Activated T-cell treated with anti-CD3 and anti-CD28 coated beads, Interleukin-2, amount 50 U/mL, for 72 hours (primary cell): ENCODE measurements at places on chromosomes 2 and 18.

- no peak for DNase-seq
These were observed 31.8 kb downstream of the CYRIA start for GRCh38 chr2:16633621-16634430.

GRCh38 chr2:195021711-195022507 is 635.1 kb upstream of the SLC39A10 start:
- no peak for DNase-seq

DNA sequence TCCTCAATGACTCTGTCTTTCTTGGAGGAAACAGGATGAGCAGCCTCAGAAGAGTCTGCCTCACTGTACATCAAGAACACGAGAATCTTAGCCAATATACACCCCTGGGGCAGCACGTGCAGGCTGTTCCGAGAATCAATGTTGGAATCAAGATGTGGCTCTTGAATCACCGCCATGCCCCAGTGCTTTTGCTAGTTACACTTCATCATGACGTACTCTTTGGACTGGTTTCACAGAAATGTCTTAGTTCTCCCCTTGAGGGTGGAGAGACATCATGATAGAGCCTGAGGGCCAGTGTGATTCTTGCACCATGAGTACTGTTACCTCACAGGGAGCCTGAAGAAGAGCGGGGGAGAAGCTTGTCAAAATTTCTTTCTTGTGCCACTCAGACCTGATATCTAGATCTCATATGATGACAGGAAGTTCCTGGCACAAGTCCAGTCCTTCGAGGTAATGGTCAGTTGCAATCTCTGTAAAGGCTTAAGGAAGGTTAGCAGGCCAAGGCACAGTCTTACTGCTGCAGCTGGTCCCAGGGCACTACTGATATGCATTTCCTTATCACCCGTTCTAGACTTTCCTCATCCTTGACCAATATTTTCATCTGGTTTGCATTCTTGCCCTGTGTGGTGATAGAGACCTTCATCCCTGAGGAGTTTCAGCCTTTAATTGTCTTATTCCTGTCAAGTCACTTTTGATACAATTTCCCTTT is 28.2 kb upstream of the STAT4 start:
- DNase-seq, result no peak

GRCh38 chr2:70340761-70341476 is 39.1 kb upstream of the FAM136A start:
- peak; percentile 41 for DNase-seq

DNA sequence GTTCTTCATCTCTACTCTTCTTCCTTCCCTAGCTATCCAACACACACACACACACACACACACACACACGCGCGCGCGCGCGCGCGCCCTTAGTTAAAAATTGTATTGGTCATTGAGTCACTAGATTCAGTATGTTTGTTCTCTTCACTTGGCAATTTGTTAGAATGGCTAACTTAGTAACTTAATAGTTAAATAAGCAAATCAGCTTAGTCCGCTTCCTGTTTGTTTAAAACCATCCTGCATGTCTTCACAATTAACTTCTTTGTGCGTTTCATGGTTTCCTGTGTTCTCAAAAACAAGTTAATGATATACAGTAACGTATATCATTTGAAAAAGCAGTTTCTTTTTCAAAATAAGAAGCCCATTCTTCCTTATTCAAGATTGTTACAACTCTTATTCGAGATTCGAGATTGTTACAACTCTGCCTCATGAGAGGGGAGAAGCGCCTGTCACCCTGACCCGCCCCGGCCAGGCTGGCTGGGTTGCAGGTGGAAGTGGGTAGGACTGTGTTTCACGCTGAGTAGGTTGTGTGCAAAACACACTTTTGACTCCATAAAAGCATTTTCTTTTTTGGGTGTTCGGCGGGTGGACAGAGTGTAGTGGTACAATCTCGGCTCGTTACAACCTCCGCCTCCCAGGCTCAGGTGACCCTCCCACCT is 9.5 kb upstream of the CNNM3 start:
- DNase-seq, result peak; percentile 36

GRCh38 chr2:216285701-216286100 is 86.6 kb downstream of the MARCHF4 start:
- DNase-seq, result no peak

GRCh38 chr2:235358981-235359471 is 134.8 kb upstream of the AGAP1 start:
- no peak for DNase-seq

- no peak for DNase-seq
These were observed 77.4 kb upstream of the DNMT3A start for GRCh38 chr2:25418944-25419677.

DNA sequence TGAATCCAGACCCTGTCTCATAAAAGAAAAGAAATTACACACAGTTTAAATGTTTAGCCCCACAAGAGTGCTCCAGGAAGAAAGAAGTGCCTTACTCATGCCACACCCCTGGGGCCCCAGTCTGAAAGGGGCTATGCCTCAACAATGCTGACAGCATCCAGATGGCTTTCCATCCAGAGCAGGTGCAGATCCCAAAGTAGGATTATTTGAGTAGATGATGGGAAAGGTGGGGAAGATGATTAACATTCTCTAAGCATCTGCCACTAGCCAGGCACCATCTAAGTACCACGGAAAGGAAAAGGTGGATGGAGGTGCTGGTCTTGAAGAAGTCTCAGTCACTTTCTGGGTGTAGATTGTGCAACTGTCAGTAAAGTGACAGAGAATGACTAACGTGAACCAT is 16.3 kb downstream of the DPYSL5 start:
- DNase-seq, result no peak

- no peak for DNase-seq
These were observed 103.3 kb upstream of the SLC38A11 start for GRCh38 chr2:165058476-165059265.

DNA sequence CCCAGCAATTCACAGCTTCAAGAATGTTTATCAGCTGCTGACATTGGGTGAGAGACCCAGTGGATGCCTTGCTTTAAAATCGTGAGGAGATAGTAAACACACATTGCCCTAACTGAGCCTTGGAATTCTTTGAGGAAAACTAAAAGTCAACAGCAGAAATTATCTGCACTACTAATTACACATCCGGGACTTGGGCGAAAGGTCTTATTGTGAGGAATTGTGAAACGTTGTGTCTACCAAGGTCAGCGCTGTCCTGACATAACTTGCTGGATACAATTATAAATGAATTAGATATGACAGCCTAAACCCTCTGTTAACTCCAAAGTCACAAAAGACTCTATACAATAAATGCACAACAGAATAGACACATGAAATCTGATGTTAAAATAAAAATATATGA is 121.4 kb downstream of the ST6GAL2 start:
- DNase-seq, result no peak

- no peak for DNase-seq
These were observed 30.8 kb upstream of the PUM2 start for GRCh38 chr2:20381457-20381856.

DNA sequence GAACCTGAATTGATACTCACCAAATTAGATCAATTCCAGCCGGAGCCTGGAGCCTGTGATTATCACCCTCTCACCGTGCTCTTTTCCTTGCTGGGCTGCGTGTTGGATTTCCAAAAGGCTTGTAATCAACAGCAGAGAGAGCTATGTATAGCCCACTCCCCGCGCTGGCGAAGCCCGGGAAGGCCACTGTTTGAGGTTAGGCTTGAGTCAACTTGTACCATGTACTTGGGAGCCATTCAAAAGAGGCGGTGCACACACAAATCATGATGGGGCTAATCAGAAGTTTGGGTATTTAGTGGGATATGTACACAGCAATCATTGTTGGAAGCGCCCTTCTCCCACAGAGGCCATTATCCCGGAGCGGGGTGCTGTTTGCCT is 151.6 kb downstream of the GLI2 start:
- no peak for DNase-seq

DNA sequence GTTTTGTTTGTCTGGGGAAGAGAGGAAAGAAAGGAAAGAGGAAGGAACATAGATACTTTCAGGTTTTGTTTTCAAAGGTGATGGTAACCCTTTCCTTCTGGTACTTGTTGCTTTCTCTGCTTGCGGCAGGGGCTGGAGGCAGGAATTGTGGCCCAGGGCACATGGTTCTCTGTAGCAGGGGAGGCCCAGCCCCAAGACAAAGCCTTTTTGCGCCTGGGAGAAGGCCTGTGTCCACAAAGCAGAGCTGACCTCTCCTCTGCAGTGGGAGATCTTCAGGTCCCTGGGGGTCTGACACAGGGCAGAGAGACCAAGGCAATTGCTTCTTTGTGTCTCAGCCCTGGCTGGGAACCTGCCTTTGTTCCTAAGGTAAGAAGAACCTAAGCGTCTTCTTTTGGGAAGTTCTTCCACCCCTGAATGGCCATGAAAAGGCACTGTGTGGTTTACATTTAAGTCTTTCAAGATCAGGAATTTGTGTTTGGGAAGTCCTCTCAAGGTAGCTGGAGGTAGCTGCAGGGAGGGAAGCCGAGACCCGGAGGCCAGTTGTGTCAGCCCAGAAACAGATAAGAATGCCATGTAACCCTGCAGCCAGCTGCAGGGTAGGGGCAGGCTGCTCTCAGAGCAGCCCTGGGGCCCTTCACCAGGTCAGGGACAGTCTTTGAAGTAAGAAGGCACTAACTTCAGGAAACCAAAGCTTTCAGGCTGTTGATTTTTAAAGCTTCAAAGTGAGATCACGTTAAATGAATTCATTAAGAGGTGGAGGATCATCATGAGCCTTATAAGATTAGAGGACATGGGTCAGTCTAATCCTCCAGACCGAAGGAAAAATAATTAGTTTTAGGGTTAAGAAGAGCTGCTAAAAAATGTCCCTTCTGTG is 119.3 kb downstream of the STPG4 start:
- no peak for DNase-seq

DNA sequence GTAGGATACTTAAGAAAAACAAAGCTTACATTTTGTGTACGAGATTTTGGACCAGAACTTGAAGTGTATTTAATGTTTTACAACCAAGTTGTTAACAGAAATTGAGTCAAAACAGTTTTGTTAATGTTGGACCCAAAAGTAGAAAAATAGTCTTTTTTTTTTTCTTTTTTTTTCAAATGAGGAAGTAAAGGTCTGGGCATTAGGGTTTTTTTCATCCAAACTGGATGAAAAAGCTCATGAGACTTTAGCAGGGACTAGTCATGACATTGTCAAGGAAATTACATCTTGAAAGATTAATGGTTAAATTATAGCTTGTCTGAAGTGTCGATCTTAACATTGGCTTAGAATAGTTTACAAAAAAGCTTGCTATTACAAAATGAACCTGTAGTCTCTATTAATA is 32.3 kb downstream of the CCNT2 start:
- DNase-seq, result no peak

DNA sequence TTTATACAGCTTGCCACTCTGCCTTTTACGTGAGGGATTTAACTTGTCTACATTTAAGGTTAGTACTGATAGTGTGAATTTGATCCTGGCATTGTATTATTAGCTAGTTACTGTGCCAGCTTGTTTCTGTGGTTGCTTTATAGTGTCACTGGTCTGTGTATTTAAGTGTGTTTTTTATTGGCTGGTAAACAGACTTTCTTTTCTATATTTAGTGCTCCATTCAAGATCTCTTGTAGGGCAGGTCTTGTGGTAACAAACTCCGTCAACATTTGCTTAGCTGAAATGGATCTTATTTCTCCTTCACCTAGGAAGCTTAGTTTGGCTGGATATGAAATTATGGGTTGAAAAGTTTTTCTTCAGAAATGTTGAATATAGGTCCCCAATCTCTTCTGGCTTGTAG is 1971.0 kb upstream of the LRRTM1 start:
- DNase-seq, result no peak

DNA sequence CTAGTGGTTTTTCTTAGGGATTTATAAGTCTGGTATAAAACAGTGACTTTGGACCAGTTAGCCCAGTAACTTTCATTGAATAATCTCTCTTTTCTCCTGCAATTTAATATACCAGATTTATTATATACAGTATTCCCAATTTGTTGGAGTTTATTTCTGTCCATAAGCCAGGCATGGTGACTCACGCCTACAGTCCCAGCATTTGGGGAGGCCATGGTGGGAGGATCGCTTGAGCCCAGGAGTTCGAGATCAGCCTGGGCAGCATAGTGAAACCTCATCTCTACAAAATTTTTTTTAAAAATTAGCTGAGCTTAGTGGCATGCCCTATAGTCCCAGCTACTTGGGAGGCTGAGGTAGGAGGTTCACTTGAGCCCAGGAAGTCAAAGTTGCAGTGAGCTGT is 26.7 kb downstream of the CNNM4 start:
- no peak for DNase-seq

DNA sequence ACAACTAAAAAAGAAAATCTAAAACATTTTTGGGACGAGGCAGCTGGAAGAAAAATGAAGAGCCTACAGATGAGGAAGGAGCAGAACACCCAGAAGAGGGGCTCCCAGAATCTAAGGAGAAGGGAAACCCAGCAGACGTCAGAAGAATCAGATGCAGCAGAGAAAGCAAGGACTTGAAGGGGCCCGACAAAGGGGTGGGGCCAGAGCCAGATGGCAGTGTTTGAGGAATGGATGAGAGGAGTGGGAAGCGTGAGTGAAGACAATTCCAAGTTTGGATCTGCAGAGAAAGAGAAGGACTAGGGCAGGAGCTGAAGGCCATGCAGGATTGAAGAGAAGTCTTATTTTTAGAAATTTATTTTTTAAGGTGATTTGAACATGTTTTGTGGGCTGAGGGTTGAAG is 19.3 kb downstream of the PTMA start:
- no peak for DNase-seq

GRCh38 chr2:10001586-10001985 is 41.8 kb upstream of the KLF11 start:
- DNase-seq, result no peak

DNA sequence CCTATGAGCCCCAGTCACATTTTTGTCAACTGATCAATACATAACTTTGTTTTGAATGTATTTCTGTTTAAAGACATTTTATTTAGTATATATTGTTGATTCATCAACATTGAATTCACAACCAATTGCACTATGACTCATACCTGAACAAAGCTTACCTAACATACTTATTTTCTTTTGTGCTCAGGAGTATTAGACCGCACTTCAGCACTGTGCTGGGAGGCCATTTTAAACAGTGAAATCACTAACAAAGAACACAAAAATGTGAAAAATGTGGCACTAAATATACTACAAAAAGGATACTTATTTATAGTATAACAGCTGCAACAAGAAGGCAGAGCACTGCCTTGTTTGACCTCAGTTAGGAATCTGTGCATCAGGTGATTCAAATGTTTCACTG is 12.4 kb upstream of the IFIH1 start:
- DNase-seq, result no peak

- no peak for DNase-seq
These were observed 37.7 kb downstream of the CD302 start for GRCh38 chr2:159760326-159760725.

GRCh38 chr2:241081643-241082340 is 20.3 kb downstream of the MTERF4 start:
- DNase-seq, result no peak
